ENCODE measurements at places on chromosomes 2 and 18.
A peak's percentile ranks its signal among the peaks of the same experiment; 100 is the strongest.

DNA sequence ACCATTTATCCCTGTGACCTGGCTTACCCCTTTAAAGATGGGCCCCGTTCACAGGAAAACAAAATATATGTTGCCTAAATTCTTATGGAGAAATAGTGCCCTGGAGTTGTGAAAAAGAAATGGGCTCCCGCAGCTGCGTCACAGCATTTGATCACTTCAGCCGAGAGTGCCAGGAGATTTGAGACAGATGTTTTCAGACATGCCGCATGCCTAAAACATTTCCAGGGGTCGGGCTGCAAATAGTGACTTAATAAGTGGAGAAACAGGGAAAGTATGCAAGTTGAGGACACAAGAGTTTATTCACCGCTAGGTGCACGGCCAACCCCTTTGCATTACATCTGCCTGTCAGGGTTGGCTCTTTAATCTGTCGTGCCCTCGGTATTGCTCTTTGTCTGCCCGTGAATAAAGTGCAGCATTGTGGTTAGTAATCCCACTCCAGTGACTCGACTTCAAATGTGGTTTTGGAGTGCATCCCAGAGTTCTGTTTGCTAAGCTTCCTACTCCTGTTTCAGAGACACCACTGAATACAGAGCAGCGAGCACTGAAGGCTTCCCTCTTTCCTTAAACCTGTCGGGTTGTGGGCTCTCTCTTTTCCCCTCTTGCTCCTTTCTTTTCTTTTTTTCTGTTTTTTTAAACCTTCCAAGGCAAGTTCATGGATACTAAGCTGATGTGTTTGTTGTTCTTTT is 187.5 kb downstream of the LTBP1 start:
- peak; percentile 99 for DNase-seq

GRCh38 chr2:44974064-44974715 is 32.7 kb downstream of the SIX3 start:
- DNase-seq: peak; percentile 70

GRCh38 chr2:229170916-229171315 is 100.2 kb downstream of the PID1 start:
- DNase-seq: no peak

- no peak for DNase-seq
These were observed 18.3 kb upstream of the CDC42EP3 start for GRCh38 chr2:37689751-37690150.

GRCh38 chr2:149924028-149924427 is 336.5 kb upstream of the MMADHC start:
- DNase-seq: no peak

- peak; percentile 26 for DNase-seq
These were observed 102.5 kb upstream of the PIEZO2 start for GRCh38 chr18:11251891-11252270.

DNA sequence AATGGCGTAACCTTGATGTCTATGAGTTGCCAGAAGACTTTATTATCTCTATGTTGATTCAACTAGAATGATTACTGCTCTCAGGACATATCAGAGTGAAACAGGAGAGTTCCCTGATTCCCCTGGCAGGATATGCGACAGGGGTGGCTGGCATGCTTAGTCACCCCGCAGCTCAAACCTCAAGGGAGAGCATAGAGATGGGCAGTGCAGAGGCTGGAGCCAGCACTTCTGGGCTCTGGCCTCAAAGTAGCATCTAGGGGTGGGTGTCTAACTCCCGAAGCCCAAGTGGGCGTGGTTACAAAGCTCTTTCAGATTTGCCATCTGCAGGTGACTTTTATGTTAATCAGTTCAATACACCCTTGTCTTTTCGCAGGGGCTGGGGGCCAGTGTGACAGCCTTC is 391.6 kb downstream of the ADCYAP1 start:
- no peak for DNase-seq

- DNase-seq: no peak
These were observed 119.2 kb upstream of the CCDC68 start for GRCh38 chr18:55078303-55078932.

GRCh38 chr2:241204010-241204384 is 15.5 kb downstream of the ANO7 start:
- no peak for DNase-seq

DNA sequence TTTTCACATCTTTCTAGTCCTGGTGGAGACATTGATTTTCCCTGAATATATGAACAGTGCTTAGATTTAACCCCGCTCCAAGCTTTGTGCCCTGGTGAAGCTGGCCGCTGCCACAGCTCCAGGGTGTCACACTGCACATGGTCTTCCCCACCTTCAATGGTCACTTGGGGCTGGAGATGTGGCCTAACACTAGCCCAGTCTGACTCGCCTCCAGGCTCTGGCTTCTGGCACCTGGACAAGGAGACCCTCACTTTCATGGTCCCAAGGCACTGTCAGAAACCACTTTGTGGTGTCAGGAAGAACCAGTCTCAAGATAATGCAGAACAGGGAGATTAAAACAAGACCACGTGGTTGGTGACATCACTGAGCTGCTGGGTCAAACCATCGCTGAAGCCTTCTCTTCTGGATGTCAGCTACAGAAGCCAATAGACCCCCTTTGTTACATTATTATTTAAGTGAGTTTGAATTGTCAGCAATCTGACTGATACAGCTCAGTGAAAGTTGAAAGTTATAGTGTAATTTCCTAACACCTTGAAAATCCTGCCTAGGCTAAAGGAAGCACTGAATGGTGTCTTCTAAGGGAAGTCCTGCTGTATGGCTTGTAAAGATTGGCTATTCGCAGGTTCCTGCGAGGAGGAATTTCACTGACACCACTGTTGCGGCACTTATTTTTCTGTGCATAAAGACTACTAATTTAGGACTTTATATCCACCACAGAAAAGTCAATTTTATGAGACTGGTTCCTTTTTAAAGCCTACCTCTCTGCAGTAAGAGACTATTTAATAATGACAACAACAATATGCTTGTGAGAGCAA is 55.0 kb upstream of the CTDP1 start:
- no peak for DNase-seq

- DNase-seq: no peak
These were observed 630 bp upstream of the ZNF512 start for GRCh38 chr2:27582129-27582694.

GRCh38 chr18:63266888-63267790 is 52.4 kb downstream of the BCL2 start:
- no peak for DNase-seq

GRCh38 chr2:201116115-201116958 is at the start of gene CFLAR:
Gene CFLAR, plus strand, starts transcription at chr2:201116164. Its CDS starts 13,702 bp downstream, at chr2:201129866.
- peak; percentile 75 for DNase-seq

- DNase-seq: peak; percentile 21
These were observed 478 bp downstream of the CLHC1 start for GRCh38 chr2:55231546-55232083.

DNA sequence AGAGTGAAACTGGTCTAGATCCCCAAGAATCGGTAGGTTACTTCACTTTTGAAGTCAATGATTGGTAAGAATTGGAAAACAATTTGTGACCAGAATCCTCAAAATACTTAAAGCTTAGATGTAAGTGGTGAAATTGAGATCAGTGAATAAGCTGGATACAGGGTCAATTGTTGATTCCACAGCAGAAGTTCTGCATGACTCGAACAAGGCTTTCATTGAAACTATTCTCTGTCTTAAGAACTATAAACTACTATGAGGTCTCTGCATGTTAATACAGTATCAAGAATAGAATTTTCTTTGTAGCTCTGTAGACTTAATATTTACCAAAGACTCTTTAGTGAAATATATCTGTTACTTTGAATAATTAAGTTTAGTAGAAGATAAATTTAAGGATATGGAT is 324.2 kb upstream of the FIGN start:
- no peak for DNase-seq

- peak; percentile 96 for DNase-seq
These were observed 265.7 kb downstream of the TCF4 start for GRCh38 chr18:55322178-55322735.

DNA sequence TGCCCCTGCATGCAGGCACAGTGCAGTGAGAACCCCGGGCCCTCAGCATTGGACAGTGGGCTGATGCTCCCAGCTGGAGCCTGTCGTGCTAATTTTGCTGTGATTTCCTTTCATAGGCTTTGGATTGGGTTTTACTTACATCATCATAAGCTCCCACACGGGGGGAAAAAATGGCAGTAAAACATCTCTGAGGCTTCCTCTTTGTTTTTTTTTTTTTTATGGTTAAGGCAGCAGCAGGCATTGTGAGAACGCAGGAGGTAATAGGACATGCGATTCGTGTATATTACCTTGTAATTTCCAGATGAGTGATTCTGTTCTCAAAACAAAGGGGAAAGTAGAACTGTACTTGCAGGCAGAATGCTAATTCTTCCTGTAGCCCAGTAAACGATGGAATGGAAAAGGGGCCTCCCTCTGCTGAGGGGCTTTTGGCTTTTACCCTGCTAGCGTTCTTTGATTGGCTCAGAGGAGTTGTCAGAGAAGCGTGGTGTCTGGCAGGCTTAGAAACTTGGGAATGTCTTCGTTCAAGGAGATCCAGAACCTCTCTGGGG is 89.7 kb downstream of the NPAS2 start:
- DNase-seq: no peak

DNA sequence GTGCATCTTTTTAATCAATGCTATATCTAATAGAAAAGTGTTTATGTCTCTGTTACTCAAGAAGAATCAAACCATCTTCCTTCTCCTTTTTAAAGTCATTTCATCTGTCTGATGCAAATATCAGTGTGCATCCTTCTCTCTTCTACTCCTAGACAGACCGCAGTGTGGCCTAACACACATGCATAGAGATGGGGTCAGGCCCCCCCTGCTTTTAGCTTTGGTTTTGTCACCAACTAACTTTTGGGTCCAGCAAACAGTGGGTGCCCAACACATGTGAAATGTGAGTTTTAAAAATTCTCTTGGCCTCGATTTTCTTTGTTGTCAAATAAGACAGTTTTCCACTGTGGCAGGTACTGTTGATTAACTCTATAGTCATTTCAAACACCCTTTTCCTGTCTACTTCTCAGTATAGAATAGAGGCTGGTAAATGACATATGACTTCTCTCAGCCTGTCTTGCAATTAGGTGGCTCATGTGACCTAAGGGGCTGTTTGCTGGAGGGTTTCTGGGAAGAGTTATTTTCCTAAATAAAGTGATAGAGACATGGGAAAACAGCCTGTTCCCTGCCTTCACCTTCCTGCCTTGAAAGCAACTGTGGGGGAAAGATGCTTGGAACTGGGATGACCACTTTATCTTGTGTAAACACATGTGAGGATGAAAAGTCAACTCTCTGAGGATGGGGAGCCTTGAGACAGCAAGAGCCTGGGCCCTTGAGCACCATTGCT is 65.7 kb upstream of the DARS1 start:
- no peak for DNase-seq

- no peak for DNase-seq
These were observed 70.3 kb downstream of the HNMT start for GRCh38 chr2:138034536-138034935.

GRCh38 chr2:197255543-197255942 is 55.0 kb downstream of the ANKRD44 start:
- DNase-seq: peak; percentile 47

- DNase-seq: no peak
These were observed 3.4 kb downstream of the SERTAD2 start for GRCh38 chr2:64650296-64650695.

DNA sequence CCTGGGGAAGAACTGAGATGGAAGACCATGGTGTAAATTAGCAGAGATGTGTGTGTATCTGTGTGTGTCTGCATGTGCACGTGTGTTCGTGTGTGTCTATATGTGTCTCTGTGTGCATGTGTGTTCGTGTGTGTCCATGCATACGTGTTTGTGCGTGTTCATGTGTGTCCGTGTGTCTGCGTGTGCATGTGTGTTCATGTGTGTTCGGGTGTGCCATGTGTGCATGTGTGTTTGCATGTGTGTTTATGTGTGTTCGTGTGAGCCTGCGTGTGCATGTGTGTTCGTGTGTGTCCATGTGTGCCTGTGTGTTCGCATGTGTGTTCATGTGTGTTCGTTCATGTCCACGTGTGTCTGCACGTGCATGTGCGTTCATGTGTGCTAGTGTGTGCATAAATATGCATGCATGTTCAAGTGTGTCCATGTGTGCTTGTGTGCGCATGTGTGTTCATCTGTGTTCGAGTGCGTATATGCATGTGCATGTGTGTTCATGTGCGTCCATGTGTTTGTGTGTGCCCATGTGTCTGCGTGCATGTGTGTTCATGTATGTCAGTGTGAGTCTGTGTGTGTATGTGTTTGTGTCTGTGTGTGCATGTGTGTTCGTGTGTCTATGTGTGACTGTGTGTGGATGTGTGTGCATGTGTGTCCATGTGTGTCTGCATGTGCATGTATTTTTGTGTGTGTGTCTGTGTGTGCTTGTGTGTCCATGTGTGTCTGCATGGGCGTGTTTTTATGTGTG is 3.1 kb downstream of the NEU2 start:
- DNase-seq: no peak

GRCh38 chr2:79219383-79219988 is 59.9 kb upstream of the REG3A start:
- DNase-seq: peak; percentile 36

GRCh38 chr2:219551441-219552381 is 7.9 kb downstream of the TMEM198 start:
- peak; percentile 35 for DNase-seq

DNA sequence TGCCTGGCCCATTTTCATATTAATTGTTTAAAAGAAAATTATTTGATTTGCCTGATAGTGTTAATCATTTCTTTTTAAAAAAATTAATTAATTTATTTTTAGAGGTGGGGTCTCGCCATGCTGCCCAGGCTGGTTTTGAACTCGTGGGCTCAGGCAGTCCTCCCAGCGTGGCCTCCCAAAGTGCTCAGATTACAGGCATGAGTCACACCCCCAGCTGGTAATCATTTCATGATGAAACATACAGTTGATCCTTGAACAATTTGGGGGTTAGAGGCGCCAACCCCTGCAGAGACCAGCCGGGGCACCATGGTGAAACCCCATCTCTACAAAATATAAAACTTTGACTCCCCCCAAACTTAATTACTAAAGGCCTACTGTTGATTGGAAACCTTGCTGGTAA is 7.9 kb downstream of the GPN1 start:
- no peak for DNase-seq

GRCh38 chr2:191230174-191230573 is 15.0 kb upstream of the MYO1B start:
- peak; percentile 80 for DNase-seq

DNA sequence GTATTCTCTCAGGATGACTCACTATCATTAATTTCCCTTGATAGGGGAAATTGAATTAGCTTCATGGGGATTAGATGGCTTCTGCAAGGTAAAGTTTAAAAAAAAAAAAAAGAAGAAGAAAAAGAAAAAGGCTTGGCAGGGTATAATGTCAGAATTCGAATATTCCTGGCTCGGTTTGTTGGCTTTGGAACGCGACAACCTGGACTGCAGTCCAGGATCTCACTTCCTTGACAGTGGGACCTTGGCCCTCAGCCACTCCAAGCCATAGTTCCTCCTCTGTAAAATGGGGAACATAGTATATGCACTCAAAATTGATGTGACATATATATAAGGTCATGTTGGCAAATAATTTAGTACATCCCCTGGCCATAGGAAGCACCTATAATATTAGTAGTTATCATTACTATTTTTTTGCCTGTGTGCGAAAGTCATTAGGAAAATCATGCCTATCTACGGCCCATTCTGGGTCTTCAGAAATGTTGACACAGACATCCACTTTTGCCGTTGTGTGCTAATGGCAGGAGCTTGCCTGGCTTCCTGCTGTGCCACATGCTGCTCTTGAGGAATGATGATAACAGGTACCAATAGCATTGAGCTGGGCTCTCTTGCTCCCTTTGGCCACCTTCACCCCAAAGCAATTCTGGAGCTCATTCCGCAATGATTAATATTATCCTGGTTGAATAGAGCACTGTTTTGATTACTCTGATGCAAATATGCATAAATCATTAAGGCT is 97.9 kb downstream of the MTCL1 start:
- no peak for DNase-seq

- DNase-seq: no peak
These were observed 376.4 kb downstream of the INSIG2 start for GRCh38 chr2:118464546-118465265.

Measured in fibroblast of the aortic adventitia (primary cell).